ENCODE measurements at places on chromosomes 1 and 21. TPM values are rescaled to one million over a fixed set of nuclear protein-coding genes. Genes with fewer than 3 reads are reported as not detected.

Gene IL10
- total RNA-seq = not detected

Gene CRP
- total RNA-seq = not detected

Gene KCNK2
- not detected for total RNA-seq

Gene LCE2C
- not detected for total RNA-seq

Gene HTR6
- total RNA-seq = not detected

Gene CACNA1E
- not detected for total RNA-seq

Gene AQP10
- 0.13 TPM for total RNA-seq

Gene AMY1A
- not detected for total RNA-seq

Gene KRTAP11-1
- not detected for total RNA-seq

Measured in pulmonary artery endothelial cell (primary cell).